Activated naive CD4-positive, alpha-beta T cell treated with anti-CD3 and anti-CD28 coated beads, Interleukin-2, amount 50 U/mL, for 16 hours (primary cell): ENCODE measurements at places on chromosomes 7 and 10.

GRCh38 chr10:80259405-80259871 lies 30.0 kb downstream of the MAT1A start:
- DNase-seq = no peak

- DNase-seq = no peak
These were observed 3.7 kb downstream of the TMEM225B start for GRCh38 chr7:99601656-99602310.

- DNase-seq = no peak
These were observed 11.3 kb downstream of the KCNIP2 start for GRCh38 chr10:101832325-101832771.

- DNase-seq = no peak
These were observed 2.1 kb downstream of the KIF5B start for GRCh38 chr10:32054094-32054493.
